ENCODE measurements at places on chromosomes 7 and 10. TPM values are rescaled to one million over a fixed set of nuclear protein-coding genes. Genes with fewer than 3 reads are reported as not detected.

The FEZF1 gene
- not detected for total RNA-seq

The ECHDC3 gene
- 0.43 TPM for total RNA-seq

The CPSF4 gene
- total RNA-seq = 24.8 TPM

DNA sequence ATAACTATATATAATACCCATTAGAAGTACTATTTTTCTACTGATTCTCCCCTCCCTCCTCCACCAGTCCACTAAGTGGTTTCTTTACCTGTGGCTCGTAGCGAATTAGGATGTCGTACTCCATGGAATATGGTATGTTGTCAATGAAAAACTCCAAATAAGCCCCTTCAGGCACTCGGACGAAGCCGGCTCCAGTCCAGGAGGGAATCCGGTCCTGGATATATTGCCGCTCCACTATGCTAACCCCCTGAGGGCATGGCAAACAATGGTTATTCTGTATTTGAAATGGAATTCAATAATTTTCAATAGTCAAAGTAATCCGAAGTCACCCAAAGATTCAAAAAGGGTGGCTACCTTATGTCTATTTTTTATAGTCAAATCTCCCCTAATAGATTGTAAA, 40.1 kb downstream of the LAMB1 start:
- no peak for DNase-seq

DNA sequence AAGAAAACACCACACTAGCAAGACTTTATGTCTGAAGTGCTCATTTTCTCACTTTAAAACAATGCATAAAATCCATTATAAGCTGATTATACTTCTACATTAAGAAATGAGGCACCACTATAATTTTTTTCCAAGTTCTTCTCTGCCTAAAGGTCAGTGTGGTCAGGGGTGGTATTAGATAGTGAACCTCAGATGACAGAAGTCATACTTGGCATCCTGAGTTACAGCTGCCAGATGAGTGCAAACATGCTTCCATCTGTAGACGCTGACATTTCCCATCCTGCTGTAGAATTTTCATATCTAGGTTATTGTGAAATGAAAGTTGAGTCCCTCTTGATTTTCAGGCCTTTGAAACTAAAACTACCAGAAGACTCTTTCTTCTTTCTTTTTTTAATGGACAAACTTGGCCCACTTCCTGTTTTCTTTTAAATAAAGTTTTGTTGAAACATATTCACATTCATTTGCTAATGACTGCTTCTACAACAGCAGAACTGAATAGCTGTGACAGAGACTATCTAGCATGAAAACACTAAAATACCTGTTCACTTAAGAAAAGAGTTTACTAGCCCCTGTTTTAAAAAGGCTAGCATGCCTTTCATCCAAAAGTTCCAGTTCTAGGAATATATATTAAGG, 900.8 kb downstream of the XPNPEP1 start:
- DNase-seq = no peak

GRCh38 chr10:131323880-131324279, 12.4 kb upstream of the TCERG1L start:
- DNase-seq = no peak

GRCh38 chr10:96288151-96288621, 16.0 kb upstream of the DNTT start:
- no peak for DNase-seq
